Neural crest cell (in vitro differentiated cells): ENCODE measurements at places on chromosomes 1 and 21.

DNA sequence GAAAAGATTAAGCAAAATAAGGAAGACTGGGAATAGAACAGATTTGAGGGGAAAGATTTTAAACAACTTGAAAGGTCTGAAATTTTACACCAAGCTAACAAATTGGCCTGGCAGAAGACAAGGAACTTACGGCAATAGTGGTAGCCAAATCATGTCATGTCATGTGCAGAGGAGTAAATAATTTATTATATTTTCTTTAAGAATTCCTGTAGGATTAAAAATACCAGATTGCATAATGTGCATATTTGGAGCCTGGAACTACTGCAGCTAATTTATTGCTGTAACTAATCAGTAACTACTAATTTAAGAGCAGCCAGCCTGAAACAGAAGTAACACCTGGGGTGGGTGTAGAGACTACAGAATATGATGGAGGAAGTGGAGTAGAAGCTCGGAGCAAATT is 334.3 kb downstream of the TGFB2 start:
- no peak for DNase-seq

DNA sequence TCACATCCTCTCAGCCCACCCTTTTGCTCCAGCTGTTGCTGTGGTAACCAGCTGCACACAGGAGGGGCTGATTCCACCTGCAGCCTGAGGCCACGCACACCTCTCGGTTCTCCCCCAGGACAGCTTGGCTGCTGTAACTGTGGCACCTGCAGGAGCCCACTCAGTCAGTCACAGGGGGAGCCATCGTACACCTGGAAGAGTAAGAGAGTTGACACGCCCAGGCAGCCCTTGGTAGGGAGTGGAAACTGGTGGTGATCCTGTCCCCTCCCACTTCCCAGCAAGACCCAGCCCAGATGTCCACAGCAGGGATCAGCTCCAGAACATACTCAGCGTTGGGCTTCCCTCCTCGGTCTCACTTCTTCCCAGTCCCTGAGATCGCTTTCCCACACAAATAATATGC is 32.2 kb upstream of the BACE2 start:
- no peak for DNase-seq

DNA sequence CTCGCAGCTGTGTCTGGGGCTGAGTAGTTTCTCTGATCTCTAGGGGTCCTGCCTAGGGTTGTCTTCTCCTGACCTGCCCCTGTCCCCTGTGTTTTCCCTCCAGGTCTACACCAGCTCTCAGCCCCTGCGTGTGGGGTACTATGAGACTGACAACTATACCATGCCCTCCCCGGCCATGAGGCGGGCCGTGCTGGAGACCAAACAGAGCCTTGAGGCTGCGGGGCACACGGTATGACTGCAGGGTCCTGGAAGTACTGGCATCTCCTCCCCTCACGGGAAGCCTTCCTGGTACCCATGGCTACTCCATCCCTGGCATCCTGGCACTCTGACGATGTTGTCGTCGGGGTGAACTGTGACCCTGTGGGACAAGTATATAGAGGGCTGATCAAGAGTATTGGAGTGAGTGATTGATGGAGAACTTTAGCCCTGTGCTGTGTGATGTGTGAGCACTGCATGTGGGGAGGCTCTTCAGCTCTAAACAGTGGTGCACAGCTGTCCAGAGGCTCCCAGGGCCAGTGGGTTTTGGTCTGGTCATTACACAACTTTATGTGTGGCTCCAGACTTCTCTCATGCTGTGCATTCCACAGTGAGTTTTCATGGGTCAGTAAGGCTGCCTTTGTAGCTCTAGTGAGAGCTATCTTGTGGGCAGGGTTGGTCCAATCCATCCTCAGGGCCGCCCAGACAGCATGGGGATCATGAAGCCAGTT is 14.4 kb downstream of the FAAH start:
- DNase-seq = no peak

GRCh38 chr1:220917101-220917500 is 37.9 kb downstream of the HLX start:
- DNase-seq = no peak

DNA sequence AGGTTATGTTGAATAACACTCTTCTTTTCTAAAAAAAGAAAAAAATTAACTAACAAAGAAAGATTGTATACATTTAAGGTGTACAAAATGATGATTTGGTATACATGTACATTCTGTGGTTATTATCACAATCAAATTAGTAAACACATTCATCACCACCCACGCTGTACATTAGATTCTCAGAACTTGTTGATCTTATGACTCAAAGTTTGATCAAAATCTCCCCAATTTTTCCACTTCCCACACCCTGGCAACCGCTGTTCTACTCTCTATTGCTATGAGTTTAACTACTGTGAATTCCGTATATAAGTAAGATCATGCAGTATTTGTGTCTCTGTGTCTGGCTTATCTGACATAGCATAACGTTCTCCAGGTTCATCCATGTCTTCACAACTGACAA is 469.5 kb upstream of the CHRM3 start:
- DNase-seq = no peak

DNA sequence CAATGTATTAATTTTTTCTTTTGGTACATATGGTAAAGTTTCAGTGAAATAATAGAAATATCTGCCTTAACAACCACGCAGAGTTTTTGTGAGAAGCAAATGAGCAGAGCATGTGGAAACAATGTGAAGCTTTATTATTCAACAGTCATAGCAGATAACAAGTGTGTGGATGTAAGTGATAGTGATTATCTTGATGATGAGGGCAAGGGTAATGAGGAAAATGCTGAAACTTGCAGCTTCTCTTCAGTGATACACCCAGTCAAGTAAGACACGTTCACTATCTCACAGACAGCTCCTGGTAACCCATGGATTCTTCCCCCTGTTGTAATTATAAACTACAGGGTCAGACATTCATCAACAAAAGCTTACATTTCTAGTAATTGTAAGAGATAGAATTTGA is 14.6 kb upstream of the OR2L5 start:
- DNase-seq = no peak

DNA sequence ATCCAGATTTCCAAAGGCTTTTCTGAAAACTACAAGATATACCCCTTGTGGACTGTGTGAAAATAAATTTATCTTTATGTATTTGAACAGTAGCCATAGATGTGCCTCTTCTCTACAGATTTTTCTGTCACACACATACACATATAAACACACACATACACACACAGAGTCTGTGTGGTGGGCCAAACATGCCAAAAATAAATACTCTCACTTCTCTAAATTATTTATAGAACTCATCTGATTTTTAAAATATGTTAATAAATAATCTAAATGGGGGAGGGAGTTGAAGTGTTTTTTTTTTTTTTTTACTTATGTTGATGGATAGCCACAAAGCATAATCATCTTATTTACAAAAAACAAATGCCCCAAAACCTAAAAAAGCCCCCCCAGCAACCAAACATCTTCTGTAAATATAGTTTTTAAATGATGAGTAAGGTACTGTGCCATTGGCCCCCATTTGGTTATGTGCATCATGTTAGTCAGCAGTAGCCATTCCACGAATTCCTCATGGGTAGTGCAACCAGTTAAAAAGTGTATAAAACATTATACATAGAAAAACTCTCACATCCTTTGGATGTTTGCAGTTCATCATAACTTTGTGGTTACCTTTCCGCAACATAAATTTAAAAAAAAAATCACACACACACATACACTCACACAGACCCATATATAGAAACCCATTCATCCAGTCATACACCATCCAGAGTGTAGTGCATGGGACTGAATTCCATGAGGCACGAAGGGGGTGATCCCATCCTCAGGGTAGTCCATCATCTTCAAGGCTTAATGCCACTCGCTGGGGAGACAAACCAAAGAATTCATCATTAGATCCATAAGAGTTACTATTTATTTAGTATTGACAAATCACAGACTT is 8.2 kb upstream of the MAGOH start:
- no peak for DNase-seq

- no peak for DNase-seq
These were observed 46.7 kb upstream of the CXADR start for GRCh38 chr21:17466166-17466565.

DNA sequence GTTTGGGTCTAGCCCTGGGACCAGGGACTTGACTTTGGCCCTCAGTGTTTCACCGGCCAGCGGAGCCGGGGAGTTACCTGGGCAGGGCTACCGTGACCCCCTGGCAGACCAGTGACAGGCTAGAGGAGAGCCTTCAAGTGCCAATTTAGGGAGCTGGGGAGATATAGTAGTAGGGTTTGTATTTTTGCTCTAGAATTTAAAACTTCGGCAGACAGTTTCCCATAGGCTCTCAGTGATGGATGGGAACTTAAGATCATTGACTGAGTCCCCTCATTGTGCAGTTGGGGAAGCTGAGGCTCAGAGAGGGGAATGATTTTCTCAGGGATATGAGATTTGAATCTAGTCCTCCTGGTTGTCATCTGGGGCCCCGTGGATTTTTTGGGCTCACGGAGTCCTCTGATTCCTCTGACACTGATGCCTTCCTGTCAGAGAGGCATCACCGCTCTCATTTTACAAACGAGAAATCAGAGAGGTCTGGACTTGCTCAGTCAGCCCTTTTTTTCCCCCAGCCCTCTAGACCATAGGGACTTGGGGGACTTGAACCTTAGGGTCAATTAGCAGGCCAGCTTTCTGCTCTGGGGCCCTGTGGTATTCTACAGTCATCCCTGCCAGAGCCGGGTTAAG is 58.3 kb upstream of the ACOT11 start:
- DNase-seq = no peak

DNA sequence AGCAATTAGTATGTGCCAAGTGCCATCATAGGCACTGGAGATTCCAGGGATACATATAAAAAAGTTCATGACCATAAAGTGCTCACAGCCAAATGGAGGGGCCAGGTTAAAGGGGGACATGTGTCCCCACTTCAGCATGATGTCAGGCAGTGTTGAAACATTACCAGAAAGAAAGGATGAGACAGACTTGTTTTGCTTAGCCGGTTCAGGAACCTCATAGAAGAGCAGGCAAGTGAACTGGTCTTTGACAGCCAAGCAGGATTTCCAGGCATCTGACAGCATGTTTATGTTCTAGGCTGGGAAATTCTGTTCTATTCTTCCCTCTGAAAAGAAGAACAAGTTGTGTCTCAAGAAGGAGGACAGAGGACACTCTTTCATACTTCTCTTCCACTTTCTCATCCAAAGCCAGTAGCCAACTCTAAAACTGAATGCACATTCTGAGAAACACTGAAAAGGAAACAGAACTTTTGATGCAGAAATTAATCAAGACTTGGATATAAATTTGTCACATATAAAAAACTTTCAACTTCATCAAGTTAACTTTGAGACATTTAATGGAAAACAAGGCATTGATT is 39.7 kb downstream of the GLUL start:
- DNase-seq = no peak
